ENCODE measurements at places on chromosomes 7 and 10. TPM values are rescaled to one million over a fixed set of nuclear protein-coding genes. Genes with fewer than 3 reads are reported as not detected.

The LLCFC1 gene
- total RNA-seq, result not detected

The ACBD7 gene
- total RNA-seq, result not detected

The TACC2 gene
- 39.6 TPM for total RNA-seq

The HELLS gene
- total RNA-seq, result 27.0 TPM

The LRIT1 gene
- not detected for total RNA-seq

The POMZP3 gene
- 7.1 TPM for total RNA-seq

The AKR1C4 gene
- not detected for total RNA-seq

The CYP26C1 gene
- 1.1 TPM for total RNA-seq

The TSPAN12 gene
- 17.6 TPM for total RNA-seq

The PRR15 gene
- 0.23 TPM for total RNA-seq

The UNC5B gene
- 19.5 TPM for total RNA-seq

The MINPP1 gene
- total RNA-seq, result 39.6 TPM

The PRRT4 gene
- not detected for total RNA-seq

The SPDYE1 gene
- total RNA-seq, result not detected

The LRRC18 gene
- total RNA-seq, result not detected

The VSIR gene
- total RNA-seq, result 53.8 TPM

The ASZ1 gene
- not detected for total RNA-seq

The CLDN4 gene
- 0.93 TPM for total RNA-seq

The FAM131B gene
- total RNA-seq, result 1.6 TPM

The PIK3CG gene
- 14.8 TPM for total RNA-seq

The IFIT1B gene
- not detected for total RNA-seq

The HHEX gene
- 76.5 TPM for total RNA-seq

The CDCA7L gene
- total RNA-seq, result 36.5 TPM

The CPA4 gene
- total RNA-seq, result 27.7 TPM

The LRRC17 gene
- 71.4 TPM for total RNA-seq

The CCDC186 gene
- 10.5 TPM for total RNA-seq

The ADK gene
- total RNA-seq, result 23.9 TPM

The SUN3 gene
- total RNA-seq, result 0.64 TPM

The ELFN1 gene
- total RNA-seq, result 1.5 TPM

The SPAM1 gene
- total RNA-seq, result not detected

The HECTD2 gene
- total RNA-seq, result 3.9 TPM

The OGDHL gene
- total RNA-seq, result not detected

The STAG3 gene
- 0.15 TPM for total RNA-seq

The SYT15B gene
- not detected for total RNA-seq

The RTKN2 gene
- 0.29 TPM for total RNA-seq

The PLA2G12B gene
- not detected for total RNA-seq

The MYO1G gene
- not detected for total RNA-seq

The ATOH7 gene
- not detected for total RNA-seq

The EMX2 gene
- total RNA-seq, result 1.3 TPM

The ATP5F1C gene
- 231 TPM for total RNA-seq

The NEUROG3 gene
- total RNA-seq, result not detected

The FEZF1 gene
- not detected for total RNA-seq

The SAP25 gene
- total RNA-seq, result 0.29 TPM

The SPDYE5 gene
- total RNA-seq, result not detected

The TAS2R4 gene
- total RNA-seq, result 0.29 TPM

The PGAM2 gene
- total RNA-seq, result not detected

The CNTNAP2 gene
- total RNA-seq, result under 0.01 TPM

The TLX1 gene
- not detected for total RNA-seq

The MUC3A gene
- not detected for total RNA-seq

The WNT8B gene
- total RNA-seq, result not detected

The INPP5A gene
- 43.9 TPM for total RNA-seq

The DPP6 gene
- total RNA-seq, result not detected
